ENCODE measurements at places on chromosomes 4 and X.
A peak's percentile ranks its signal among the peaks of the same experiment; 100 is the strongest.

DNA sequence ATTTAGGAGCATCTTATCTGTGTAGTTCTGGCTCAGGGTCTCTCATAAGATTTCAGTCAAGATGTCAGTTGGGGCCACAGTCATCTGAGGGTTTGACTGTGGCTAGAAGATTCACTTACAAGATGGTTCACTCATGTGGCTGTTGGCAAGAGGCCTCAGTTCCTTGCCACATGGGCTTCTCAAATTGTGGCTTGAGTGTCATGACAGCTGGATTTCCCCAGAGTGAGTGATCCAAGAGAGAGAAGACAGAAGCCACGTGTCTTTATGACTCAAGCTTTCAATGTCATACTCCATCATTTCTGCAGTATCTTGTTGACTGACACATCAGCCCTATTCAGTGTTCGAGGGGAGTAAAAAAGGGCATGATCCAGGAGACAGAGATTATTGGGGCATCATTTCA is 131.3 kb upstream of the AP1S2 start:
- no peak for DNase-seq

DNA sequence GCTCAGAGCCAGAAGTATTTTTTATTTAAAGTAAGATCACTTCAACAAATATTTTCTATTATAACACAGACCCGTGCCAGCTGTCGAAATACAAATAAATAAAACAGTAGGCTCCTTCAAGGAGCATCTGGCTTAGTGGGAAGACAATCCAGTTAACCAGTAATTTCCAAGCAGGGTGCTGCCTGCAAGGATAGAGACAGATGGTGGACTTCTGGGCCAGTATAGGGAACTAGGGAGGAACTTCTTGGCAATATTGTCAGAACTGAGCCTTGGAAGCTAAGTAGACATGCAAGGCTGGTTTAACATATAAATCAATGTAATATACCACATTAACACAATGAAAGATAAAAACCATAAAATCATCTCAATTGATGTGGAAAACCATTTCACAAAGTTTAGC is 17.0 kb upstream of the MTMR1 start:
- no peak for DNase-seq

DNA sequence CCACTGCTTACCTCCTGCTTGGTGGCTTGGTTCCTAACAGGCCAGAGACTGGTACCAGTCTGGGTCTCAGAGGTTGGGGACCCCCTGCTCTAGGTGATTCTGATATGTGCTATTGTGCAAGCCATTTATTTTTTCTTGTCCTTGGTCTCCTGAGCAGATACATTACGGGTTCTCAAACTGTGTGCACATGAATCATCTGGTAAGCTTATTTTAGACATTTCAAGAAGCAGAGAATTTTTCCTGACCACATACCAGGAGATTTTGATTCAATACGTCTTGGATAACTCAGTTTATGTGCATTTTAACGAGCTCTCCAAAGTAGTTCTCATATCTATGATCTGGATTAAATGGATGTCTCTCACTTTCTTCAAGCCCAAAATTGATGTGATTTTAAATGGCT is 77.2 kb downstream of the FHIP1A start:
- DNase-seq = no peak

DNA sequence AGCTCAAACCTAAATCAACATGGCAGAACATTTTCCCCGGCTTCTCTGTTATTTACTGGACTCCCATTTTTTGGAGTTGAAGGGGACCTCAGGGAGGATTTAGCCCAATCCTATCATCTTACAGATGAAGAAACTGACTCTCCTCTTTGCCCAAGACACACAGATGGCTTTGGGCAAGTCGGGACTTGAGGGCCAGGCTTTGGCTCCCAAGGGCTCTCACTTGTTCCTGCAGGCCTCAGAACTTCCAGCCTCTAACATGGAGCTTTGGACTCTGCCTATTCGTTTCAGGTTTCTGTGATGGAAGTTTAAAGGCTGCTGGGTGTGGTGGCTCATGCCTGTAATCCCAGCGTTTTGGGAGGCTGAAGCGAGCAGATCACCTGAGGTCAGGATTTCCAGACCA is 59.5 kb downstream of the RHOH start:
- DNase-seq = no peak

- no peak for DNase-seq
Measured at GRCh38 chr4:110798687-110799086, 175.8 kb upstream of the PITX2 start.

DNA sequence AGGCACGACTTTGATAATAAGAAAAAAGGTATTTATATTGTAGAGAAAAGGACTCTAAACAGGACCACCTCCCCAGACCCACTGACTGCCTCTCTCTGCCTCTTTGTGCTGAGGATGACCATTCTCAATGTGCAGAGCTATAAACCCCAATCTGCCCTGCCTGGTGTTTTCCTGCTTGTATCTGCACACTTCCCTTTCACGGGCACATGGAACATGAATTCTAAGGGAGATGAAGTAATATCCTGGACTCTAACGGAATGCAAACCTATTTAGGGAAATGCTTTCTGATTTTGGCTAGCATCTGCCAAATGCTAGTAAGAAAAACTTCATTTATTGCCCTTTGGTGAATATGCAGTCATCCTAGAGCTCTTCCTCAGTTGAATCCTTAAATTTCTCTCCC is 2.4 kb downstream of the DIPK2B start:
- DNase-seq = no peak

DNA sequence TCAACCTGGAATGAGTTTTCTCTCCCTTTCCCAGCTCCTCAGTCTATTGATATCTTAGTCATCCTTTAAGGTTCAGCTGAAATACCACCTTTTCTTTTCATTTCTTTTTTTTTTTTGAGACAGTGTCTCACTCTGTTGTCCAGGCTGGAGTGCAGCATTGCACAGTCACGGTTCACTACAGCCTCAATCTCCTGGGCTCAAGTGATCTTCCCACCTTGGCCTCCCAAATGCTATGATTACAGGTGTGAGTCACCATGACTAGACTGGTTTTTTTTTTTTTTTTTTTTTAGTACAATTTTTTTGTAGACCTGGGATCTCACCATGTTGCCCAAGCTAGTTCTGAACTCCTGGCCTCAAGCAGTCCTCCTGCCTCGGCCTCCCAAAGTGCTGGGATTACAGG is 28.9 kb downstream of the AFF1 start:
- DNase-seq = no peak

- DNase-seq = no peak
Measured at GRCh38 chrX:57451426-57452020, 140.3 kb upstream of the ZXDB start.

GRCh38 chr4:81954271-81954670 is 419.5 kb downstream of the HNRNPD start:
- DNase-seq = no peak

DNA sequence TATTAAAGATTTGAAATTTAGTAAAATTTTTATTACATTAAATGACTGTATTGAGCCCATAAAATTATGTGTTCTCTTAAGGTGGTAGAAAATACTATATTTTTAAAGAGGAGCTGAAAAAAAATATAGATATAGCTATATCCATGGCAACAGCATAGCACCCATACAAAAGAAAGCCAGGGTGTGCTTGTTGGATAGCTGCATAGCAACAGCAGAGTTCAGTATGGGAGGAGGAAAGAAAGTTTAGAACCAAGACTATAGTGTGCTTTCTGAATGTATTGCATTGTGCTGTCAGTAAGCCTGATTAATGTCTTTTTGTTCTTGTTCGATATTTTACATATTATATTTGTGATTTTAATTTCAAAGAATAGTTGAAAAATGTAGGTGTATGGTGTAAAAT is 78.4 kb downstream of the GRID2 start:
- no peak for DNase-seq

DNA sequence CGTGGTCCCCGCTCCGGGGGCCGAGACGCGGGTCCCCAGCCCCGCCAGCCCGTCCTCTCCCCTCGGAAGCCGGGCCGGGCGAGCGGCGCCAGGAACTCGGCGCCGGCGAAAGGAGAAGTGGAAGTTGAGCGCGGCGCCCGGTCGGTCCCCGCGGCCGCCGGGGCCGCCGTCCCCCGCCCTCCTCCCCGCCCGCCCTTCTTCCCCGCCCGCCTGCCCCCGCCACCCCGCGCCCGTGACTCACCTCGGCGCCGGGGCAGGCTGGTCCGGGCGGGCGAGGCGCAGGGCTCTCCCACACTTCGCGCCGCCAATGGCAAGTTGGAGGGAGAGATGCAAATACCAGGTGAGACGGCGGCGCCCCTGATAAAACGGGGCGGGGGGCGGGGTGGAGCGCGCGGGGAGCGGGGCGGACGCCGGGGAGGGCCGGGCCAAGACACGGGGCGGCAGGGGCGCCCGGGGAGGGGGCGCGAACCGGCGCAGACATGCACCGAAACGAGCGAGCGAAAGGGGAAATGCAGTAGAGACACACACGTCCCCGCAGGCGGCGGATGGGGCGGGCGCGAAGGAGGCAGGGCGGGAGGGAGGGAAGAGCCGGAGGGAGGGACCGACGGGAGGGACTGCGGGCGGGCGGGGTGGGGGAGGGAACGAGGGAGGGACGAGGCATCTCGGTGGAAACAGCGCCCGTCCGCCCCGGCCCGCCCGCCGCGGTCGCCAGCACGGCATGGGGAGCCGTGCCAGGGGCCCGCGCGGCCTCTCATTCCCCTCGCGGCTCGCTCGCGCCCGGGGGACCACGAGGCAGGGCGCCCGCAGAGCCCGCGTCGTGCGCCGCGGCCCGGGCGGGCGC is at the start of gene ELF4:
ELF4 (minus strand) TSS at position 119 of the 841 bp plus-strand sequence. CDS start 29,167 bp downstream, outside the sequence.
- no peak for DNase-seq

DNA sequence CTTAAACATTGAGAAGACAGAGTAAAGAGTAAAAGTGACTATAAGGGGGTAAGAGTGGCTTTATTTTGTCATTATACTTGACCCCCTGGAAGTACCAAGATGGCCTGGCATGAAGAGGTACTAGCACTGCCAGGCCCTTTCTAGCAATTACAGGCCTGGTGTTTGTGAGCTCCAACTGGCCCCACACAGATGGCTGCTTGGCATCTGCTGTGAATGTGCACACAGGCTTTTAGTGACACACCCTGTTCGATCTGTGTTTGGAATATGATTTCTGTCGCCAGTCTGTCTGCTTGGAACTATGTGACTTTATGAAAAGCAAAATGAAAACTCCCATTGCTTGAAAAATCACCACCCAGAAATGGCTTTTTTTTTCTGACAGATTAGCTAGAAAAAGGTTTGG is 123.3 kb downstream of the CLCN4 start:
- no peak for DNase-seq

DNA sequence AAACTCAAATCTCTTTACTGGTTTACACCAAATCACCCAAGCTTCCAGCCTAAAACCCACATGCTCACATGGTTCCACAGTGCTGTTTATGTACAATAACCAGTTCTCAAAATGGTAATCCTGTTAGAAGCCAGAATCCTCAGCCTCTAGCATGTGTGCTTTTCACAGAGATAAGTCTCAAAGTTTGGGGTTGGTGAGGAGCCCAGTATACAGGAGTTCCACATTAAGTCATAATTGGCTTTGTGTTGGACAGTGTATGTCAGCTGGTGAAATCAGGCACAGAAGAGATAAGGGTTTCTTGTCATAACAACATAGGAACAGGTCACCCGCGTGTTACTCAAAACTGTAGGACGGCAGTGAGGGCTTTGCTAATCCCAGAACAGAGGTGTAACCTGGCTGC is at the start of gene TRIML1:
TRIML1 (plus strand) TSS at position 301 of the 400 bp plus-strand sequence. CDS start 118 bp downstream, outside the sequence.
- no peak for DNase-seq

- no peak for DNase-seq
Measured at GRCh38 chr4:129358571-129358970, 262.6 kb downstream of the C4orf33 start.

DNA sequence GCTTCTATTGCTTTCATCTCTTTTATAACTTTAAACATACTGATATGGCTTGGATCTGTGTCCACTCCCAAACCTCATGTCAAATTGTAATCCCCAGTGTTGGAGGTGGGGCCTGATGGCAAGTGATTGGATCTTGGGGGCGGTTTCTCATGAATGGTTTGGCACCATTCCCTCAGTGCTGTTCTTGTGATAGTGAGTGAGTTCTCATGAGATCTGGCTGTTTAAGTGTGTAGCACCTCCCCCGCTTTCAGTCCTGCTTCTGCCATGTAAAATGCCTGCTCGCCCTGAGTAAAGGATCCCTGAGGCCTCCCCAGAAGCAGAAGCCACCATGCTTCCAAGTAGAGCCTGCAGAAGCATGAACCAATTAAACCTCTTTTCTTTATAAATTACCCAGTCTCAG is 17.7 kb downstream of the MND1 start:
- DNase-seq = no peak

GRCh38 chrX:101759000-101759399 is 99.3 kb upstream of the ARMCX2 start:
- no peak for DNase-seq

GRCh38 chrX:109389917-109390316 is 92.0 kb downstream of the GUCY2F start:
- no peak for DNase-seq

- DNase-seq = no peak
Measured at GRCh38 chr4:25368315-25368714, 8.7 kb upstream of the ANAPC4 start.

DNA sequence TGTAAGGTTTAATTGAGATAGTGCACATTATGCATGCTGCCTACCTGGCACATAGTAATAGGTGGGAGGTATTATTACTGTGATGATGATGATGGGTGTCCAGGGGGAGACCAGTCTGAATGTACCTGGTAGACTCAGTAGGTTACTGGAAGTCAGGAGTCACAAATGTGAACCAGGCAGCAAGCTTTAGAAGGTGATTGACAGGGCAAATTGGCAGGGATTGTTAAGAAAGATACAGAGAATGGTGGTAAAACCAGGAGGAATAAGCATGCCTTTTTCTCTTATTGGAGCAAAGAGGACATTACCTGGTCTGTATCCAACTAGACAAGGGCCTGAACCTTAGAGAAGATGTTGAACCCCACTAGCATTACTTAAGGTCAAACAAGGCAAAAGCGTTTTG is 108.1 kb downstream of the ANXA3 start:
- no peak for DNase-seq

GRCh38 chr4:106312997-106313522 is 2.9 kb downstream of the TBCK start:
- no peak for DNase-seq

- DNase-seq = no peak
Measured at GRCh38 chr4:76569225-76569624, 134.2 kb downstream of the SHROOM3 start.

GRCh38 chr4:102792361-102792936 is 31.7 kb upstream of the MANBA start:
- no peak for DNase-seq

GRCh38 chr4:156784970-156785369 is 186.6 kb downstream of the PDGFC start:
- DNase-seq = no peak

- DNase-seq = peak; percentile 0
Measured at GRCh38 chr4:24063731-24064130, 173.9 kb upstream of the PPARGC1A start.

DNA sequence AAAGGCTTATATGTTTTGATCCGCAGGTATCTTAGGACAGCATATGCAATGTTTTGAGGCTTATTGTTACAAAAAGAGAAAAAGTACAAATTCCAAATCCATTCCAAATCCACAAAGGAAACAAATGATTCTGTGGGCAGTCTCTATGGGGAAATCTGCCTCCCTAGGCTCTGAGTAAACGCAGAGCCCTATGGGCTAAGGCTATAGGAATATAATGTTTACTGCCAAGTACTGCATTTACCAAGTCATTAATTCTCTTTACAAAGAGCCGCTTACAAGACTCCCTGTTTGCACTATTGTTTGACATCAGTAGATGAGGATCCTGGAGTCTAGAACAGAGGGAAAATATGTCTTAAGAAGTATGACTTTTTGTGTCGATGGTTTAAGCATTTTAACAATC is 212.4 kb upstream of the GPC4 start:
- no peak for DNase-seq

Data from NCI-H2107 (cell line).